Upper lobe of left lung (tissue), 6 donors: ENCODE measurements at places on chromosomes 2 and 18. TPM values are rescaled to one million over a fixed set of nuclear protein-coding genes. Genes with fewer than 3 reads are reported as not detected.

Gene TMEM18
- total RNA-seq, result 31.4 TPM

Gene EPB41L3
- total RNA-seq, result 77.2 TPM

Gene CCBE1
- total RNA-seq, result 8.7 TPM

GRCh38 chr18:76169733-76170132 lies 325.3 kb downstream of the ZNF516 start:
- no peak for DNase-seq

- no peak for DNase-seq
Measured at GRCh38 chr2:88601286-88601685, 26.0 kb downstream of the EIF2AK3 start.

DNA sequence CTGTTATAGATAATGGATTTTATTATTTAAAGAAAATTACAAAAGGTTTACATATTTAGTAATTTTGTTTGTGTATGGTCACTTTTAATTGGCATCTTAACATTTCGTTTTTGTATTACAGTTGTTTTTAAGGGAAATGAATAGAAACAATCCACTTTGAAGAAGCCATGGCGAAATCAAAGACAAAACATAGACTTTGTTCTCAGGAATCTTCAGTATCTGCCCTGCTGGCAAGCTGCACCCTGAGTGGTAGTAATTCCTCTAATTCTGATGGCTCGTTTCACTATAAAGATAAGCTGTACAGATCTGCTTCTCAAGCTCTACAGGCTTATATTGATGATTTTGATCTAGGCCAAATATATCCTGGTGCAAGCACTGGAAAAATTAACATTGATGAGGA lies 2.7 kb downstream of the C18orf54 start:
- DNase-seq, result no peak

DNA sequence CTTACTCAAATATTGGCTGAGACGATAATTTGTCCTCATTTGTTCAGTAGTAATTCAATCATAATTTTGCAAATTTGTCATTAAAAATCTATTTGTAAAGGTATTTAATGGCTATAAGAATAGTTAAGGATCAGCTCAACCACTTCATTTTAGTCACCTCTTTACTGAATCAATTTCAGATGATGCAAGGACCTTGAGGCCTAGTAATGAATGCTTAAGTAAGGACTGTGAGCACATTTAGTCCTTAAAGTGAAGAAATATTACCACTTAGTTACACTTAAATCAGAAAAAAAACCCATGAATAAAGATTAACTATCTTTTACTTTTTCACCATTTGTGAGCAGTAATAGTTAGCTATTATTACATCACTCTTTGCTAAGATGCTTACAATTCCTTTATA lies 778.9 kb downstream of the CCDC85A start:
- no peak for DNase-seq

DNA sequence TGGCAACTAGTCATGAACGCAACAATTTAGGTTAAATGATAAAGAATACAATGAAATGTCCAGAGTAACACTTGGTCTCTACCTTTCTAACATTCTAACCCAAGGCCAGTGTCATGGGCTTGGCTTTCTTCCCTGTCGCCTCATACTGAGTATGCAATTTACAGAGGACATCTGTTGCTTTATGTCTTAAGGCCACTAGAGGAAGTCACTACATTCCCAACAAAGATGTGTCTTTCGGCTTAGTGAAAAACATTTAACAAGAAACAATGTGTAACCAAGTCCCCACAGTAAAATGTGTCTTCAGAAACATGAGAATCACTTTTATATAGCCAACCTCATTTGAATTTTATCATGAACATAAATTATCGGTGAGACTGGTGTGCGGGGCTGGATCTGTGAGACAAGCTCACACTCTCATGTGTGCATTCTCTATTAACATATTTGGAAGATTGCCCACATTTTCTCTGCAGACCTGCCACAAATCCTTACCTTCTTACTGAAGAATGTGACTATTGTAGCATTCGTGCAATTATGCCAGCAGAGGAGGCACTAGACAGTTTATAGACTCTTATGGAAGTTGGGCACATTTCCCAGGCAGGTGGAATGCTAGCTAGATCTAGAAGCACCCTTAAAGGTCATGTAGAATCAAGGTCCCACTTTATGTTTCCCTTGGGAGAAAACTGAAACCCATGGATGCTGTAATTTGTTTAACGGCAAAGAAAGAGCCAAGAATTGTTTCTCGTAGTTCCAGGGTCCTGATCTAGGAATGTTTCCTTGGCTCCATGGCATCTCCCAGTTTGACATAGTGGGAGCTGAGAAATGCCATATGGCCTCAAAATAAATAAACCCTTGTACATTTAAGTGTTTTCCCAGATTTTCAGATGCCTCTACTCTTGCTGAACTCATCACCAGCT lies 101.8 kb downstream of the CD226 start:
- DNase-seq, result no peak
